ENCODE measurements at places on chromosomes 1 and 21. TPM values are rescaled to one million over a fixed set of nuclear protein-coding genes. Genes with fewer than 3 reads are reported as not detected.

DNA sequence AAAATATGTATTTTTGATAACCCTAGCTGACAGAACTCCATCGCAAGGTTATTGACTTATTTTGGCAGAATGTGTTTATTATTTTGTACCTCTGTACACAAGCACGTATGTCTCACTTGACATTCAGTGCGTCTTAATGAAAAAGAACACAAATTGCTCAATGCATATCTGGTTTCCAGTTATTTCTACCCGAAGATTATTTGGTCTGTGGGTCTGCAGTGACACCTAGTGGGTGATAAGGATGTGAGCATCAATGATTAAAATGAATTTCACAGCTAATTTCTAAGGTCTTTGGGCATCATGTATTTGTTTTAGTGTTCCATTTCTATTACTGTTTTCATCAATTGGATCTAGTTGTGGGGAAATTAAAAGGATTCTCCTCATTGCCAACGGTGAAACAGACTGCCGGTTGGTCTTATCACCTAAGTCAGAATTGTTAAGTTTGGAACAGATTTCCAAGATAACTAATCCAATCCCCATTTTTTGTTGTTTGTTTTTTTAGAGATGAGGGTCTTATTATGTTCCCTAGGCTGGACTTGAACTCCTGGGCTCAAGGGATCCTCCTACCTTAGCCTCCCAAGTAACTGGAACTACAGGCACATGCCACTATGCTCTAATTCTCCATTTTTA, 13.9 kb downstream of the DDX20 start:
- peak; percentile 36 for DNase-seq

DNA sequence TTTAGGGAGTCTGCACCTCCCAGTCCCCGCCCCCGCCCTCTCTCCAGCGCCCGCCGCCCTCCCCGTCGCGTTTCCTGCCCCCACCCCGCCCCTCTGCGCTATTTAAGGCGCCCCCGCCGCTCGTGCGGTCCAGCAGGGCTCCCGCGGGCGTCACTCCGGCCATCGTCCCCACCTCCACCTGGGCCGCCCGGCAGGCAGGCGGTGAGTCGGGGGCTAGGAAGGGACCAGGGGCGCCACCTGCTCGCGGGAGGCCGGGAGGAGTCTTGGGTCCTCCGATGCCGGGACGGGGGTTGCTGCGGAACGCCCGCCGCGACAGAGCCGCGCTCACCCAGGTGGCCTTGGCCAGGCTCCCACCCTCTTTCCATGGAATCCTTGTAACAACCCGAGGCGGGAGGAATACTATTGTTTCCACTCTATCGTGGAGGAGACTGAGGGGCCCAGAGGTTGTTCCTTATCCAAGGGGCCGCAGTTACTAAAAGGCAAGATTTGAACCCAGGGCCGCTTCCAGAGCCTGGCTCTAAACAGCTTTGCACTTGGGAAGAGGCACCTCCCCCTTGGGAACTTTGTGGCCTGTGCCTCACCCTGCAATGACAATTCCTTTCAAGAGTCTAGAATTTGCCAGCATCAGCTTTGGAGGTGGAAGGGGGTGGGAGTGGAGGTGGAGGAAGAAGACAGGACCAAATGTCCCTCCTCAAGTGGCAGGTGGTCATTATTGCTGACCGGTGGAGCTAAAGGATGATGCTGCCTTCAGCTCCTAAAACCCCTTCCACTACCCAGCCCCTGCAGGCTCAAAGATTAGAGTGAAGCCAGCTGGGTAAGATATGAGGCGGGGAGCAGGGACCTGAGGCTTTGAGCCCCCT, at the start of gene GJA4:
TSS of gene GJA4 (plus strand) at position 132 of the 860 bp plus-strand sequence. CDS start 1,215 bp downstream, outside the sequence.
- DNase-seq = no peak

- no peak for DNase-seq
Observed at GRCh38 chr1:98073823-98074222, 153.0 kb upstream of the DPYD start.

DNA sequence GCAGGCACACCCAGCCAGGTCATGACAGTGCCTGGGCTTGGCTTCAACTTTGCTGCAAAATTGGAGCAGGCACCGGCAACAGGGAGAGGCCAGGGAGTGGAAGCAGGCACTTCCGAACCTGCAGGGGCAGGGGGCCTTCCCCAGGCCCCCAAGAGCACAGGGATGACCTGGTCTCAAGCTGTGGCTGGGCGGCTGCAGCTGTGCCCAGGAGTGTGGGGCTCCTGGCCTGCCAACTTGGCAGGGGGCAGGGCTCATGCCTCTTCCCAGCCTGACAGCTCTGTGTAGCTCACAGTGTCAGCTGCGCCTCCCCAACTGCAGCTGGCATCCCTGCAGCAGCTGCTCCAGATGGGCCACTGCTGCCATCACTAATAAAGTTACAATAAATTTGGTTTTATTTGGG, 51.5 kb upstream of the SCYL3 start:
- no peak for DNase-seq

DNA sequence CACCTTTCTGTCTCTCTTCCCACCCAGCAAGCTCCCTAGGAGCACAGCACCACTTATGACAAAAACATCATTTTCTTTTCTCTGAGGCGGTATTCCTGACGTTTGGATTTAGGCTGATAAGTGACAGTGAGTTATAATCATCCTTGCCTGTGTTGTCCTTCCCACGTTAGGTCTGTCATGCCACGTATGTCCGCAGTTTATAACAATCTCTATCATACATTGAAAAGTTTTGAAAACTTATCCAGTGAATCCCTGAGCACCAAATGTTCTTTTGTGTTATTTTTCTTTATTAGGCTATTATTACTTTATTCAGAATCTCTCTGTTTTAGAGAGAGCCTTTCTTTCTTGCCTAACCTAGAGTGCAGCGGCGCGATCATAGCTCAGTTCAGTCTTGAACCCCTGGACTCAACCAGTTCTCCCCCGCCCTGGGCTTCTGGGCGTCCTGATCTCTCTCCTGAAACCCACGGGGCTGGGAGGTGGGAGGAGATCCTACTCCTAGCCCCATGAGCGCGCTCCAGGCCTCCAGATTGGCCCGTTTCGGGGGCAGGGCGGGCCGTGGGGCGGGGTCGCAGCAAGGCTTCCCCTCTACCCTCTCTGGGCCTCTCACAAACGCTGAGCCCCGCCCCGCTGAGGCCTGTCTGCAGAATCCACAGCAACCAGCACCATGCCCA, at the start of gene GSTM2:
TSS of gene GSTM2 (plus strand) at position 606 of the 671 bp plus-strand sequence. CDS start at position 665, 59 bp downstream.
- DNase-seq = peak; percentile 88

Gene TDRD10
- total RNA-seq = 6.7 TPM

Gene PAQR6
- total RNA-seq = 26.4 TPM

Gene HSF2BP
- 1.7 TPM for total RNA-seq

Gene EPHA10
- 0.21 TPM for total RNA-seq

Data from tibial nerve (tissue), 4 donors.